CD4-positive, alpha-beta T cell treated with Interleukin-10 for 1 hour (primary cell): ENCODE measurements at places on chromosomes 2 and 18.

GRCh38 chr2:105765415-105766299 lies 20.9 kb downstream of the NCK2 start:
- DNase-seq, result peak; percentile 53

DNA sequence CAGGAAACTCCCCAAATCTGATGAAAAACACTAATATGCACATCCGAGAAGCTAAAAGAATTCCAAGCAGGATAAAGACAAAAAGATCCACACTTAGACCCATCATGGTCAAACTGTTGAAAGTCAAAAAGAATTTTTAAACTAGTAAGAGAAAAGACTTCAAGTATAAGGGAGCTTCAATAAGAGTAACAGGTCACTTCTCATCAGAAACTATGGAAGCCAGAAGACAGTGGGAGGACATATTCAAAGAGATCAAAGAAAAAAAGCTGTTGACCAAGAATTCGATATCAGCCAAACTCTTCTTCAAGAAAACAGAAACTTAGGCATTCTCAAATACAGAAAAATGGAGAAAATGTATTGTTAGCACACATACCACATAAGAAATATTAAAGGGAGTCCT lies 50.4 kb downstream of the ZC3H8 start:
- no peak for DNase-seq

- DNase-seq, result no peak
Measured at GRCh38 chr2:235523486-235524150, 29.8 kb downstream of the AGAP1 start.

DNA sequence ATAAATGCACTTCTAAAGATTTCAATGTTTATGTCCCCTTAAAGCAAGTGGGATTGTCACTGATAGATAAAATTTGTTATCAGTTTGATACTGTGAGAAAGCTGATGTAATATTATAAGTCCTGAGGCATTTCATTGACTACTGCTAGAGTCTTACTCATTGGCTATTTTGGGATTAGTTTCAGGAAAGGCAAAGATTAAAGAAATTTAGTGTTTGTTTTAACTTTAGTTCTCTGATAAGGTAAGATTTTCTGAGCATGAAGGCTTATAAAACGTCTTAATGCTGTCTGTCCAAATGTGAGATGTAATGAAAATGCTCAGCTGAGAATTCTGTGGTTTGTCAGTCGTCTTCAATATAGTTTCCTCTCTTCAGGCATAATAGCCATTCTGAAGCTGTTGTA lies 886.4 kb upstream of the CDH2 start:
- DNase-seq, result no peak

GRCh38 chr2:206530727-206531126 lies 87.4 kb downstream of the ADAM23 start:
- peak; percentile 58 for DNase-seq

- DNase-seq, result no peak
Measured at GRCh38 chr18:21451851-21452250, 148.7 kb downstream of the ESCO1 start.

DNA sequence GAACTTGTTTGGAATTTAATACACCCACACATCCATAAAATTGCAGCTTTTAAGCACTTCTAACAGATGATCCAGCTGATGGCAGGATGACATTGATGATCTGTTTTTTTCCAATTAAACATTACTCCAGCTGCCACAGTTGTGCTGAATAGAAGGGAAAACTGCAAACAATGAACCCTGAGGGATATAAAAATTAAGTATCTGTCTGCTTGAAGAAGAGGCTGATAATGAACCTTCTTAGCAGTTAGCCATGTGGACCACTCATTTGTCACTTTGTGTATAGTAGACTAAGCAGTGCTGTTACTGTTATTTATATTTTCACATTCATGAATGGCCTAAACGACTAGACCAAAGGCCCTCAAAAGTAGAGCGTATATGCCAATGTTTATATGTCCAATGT lies 1201.0 kb upstream of the LRRTM1 start:
- no peak for DNase-seq

DNA sequence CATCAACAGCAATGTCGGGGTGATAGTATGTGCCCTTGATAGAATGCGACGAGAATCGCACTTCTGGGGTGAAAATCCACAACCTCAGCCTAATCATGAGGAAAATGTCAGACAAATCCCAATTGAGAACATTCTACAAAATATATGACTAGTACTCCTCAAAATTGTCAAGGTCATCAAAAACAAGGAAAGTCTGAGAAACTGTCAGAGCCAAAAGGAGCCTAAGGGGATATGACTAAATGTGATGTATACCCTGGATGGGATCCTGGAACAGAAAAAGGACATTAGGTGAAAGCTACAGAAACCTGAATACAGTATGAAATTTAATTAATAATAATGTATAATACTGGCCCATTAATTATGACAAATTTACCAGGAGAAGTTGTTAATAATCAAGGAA lies 7.6 kb upstream of the CACNB4 start:
- DNase-seq, result no peak

- no peak for DNase-seq
Measured at GRCh38 chr2:23705771-23706612, 220.9 kb downstream of the ATAD2B start.

DNA sequence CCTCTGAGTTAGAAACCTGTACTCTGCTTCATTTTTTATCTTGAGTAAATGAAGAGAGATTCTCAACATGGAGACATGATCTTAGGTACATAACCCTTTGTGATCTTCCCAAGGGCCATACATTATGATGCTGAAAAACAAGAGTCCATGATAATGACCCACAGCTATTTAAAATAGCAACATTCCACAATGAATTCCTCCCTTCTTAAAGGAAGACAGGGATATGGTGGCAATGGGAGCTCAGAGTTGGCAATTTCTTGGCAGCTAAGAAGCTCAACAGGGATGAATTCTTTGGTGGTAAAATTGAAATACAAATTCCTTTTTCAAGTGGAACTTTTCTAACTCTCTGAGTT lies 638.5 kb downstream of the CNTNAP5 start:
- DNase-seq, result no peak

DNA sequence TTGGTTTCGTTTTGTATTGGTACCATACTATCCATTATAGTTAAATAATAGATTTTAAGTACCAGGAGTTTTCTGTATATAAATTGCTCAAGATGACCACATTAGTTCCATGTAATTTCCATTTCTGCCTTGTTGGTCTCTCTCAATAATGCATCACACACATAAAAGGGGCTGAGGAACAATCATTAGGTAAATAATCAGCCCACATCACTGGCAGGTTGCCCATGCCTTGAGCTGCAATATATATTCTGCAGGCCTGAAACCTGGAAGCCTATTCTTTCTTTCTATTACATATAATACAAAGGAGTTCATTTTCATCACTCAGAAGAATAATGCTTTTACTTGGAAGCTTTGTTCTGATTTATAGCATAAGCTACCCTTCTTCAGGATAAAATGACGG lies 616.1 kb upstream of the PKDCC start:
- no peak for DNase-seq

DNA sequence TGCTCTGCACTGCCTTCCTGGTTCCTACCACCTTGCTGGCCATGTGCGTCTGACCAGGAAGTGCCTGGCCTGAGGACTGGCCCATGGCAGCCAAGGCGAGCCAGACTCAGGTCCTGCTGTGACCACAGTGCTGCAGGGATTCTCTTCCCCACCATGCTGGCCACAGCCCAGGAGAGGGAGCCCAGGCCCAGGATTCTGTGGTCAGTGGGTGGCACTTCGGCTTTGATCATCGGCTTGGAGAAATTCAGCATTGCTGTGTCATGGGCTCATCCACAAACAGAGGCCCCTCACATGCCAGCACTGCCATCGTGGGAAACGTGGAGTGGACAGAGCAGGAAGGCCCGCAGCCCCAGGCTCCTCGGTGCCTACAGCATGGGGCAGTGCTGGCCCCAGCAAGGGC lies 211.6 kb downstream of the SEPTIN10 start:
- DNase-seq, result no peak

GRCh38 chr2:170214309-170214948 lies 36.5 kb downstream of the MYO3B start:
- no peak for DNase-seq

GRCh38 chr2:42047488-42048298 lies at the start of gene PKDCC:
PKDCC (plus strand) TSS chr2:42048021; CDS start chr2:42048200, 179 bp downstream.
- DNase-seq, result peak; percentile 28

GRCh38 chr18:12060182-12060870 lies 33.3 kb upstream of the ANKRD62 start:
- no peak for DNase-seq

DNA sequence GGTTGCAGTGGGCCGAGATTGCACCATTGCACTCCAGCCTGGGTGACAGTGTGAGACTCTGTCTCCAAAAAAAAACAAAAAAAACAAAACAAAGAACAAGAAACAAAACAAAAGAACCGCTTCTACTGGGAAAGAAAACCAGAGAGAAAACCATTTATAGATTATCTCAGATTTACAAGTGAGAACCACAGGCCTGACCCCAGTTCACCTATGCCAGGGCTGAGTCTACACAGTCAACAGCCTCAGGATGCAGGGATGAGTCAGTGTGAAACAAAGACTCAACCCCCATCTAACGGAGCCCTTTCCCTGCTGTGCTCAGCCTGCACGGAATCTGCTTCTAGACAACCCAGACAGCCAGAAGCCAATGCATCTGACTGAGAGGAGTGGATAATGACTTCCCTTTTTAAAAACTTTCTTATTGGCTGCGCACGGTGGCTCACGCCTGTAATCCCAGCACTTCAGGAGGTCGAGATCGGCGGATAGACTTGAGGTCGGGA lies 25.5 kb upstream of the YWHAQ start:
- peak; percentile 68 for DNase-seq

- DNase-seq, result no peak
Measured at GRCh38 chr2:28327581-28327955, 65.1 kb upstream of the FOSL2 start.

GRCh38 chr2:177053716-177054115 lies 158.9 kb upstream of the HNRNPA3 start:
- DNase-seq, result no peak

GRCh38 chr2:28049416-28049815 lies 158.9 kb downstream of the BABAM2 start:
- DNase-seq, result no peak

GRCh38 chr2:175026385-175026784 lies 21.2 kb upstream of the CHN1 start:
- no peak for DNase-seq

GRCh38 chr2:1406434-1406833 lies 6.8 kb upstream of the TPO start:
- no peak for DNase-seq

DNA sequence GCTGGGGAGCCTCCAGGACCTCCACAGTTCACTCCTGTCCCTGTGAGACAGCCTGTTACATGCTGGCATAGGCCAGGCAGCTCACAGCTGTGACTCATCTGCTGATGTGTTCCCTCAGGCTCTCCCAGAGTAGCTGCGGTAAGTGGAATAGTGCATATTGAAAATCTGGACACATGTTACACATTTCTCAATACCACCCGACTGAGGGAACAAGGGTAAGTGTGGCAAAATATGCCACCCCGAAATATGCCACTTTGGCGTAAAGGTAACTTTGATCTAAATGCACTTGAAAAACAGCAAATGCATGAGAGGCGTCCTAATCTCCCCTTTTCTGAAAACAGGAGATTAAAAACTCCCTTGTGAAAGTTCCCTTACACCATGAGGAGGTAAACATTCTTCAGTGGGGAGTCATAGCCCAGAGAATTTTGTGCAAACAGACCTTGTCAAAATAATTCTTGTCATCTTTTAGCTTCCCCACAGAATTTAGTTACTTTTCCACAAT lies 557.9 kb downstream of the CCDC85A start:
- DNase-seq, result no peak
